ENCODE measurements at places on chromosomes 1 and 21.

GRCh38 chr1:93595266-93595665 is 86.4 kb downstream of the BCAR3 start:
- DNase-seq = peak; percentile 45

DNA sequence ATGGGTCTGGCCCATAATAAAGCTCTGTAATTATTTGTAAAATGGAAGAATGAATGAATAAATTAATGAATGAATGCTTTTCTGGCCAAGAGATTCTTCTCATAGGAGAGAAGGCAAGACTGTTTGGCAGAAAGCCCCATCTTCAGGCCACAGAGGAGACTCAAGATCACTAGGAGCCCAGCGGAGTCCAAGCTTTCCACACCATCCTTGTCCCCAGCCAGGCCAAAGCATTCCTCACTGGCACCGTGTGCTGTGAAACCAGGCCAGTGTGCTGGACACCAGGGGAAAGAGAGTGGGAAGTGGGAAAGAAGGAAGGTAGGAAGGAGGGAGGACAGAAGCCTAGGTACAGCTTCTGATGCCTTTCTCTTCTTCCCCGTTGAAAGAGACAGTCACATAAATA is 86.4 kb downstream of the PLXNA2 start:
- DNase-seq = no peak

- DNase-seq = peak; percentile 88
These were observed 4.2 kb upstream of the DYRK3 start for GRCh38 chr1:206631085-206631509.

GRCh38 chr1:114218361-114219171 is 64.9 kb upstream of the SYT6 start:
- no peak for DNase-seq

DNA sequence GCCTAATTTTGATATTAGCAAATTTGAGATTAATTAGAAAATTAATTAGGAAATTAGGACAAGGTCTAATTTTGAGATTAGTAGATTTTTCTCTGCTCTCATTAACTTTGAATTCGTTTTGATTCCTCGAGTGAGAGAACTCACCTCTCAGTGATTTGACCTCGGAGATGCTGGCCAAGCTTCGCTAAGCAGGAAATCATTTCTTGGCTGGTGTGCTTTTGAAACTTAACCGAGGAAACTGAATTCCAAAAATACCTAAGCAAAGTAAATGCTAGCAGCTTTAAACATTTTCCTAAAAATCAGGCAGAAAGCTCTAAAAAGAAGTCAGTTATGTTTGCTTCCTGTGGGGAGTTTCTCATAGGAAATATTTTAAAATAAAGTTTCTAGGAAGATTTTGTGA is 34.9 kb downstream of the CDC14A start:
- peak; percentile 23 for DNase-seq

DNA sequence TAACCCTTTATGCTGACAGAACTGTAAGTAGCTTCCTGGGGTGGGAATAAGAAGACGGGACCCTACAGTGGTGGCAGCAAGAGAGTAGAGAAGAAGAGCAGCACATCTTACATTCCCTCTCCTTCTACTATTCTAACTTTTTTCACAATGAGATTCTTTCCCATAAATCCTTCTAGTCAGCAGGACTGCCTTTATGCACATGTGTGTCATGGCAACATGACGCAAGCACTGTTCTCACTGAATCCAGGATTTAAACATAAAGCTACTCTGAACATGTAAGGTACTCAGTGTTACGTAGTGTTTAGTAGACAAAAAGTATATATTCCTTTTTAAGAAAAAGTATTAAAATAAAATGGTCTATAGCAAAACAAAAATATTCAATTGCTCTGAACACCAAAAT is 309.7 kb upstream of the LYPLAL1 start:
- DNase-seq = no peak

DNA sequence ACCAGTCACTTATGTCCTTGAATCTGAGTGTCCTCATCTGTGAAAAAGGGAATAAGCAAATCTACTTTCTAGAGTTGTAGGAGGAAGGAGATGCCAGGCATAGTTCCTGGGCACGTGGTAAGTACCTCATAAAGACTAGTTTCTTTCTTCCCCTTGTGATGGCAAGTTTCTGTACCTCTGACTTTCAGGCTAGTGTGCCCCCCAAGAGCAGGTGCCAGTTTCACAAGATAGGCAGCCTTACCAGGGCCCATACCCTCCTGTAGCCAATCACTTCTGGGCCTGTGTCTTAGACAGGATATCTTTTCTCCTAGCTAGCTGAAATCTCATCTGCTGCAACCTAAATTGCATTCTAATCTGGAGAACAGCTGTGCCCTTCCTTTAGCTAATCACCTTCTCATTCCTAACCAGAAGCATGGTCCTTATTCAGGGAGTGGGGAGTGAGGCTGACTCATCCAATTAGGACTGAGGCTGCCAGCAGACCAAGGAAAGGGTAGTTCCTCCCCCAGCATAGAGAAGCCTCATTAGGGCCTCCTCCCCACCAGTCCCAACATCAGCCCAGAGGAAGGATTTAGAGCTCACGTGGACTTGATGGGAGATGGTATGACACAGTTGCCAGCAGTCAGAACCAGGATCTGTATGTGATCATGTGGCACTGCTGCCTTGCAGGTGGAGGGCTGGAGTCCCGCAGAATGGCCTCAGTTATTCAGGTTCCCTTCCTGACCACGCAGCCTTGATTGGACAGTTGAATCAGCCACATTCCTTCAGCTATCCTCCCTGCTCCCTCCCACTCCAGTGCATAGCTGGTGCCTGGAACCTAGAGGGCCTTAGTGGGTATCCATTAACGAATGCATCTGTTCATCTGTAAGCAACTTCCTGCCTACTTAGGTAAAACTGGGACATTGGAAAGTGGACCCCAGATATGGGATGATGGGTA is 7.9 kb downstream of the KLHDC8A start:
- no peak for DNase-seq

- DNase-seq = no peak
These were observed 49.3 kb downstream of the GNB1 start for GRCh38 chr1:1841575-1841995.

- DNase-seq = no peak
These were observed 8.4 kb downstream of the SMIM1 start for GRCh38 chr1:3780901-3781300.

- DNase-seq = no peak
These were observed 28.0 kb downstream of the STUM start for GRCh38 chr1:226576601-226577000.

DNA sequence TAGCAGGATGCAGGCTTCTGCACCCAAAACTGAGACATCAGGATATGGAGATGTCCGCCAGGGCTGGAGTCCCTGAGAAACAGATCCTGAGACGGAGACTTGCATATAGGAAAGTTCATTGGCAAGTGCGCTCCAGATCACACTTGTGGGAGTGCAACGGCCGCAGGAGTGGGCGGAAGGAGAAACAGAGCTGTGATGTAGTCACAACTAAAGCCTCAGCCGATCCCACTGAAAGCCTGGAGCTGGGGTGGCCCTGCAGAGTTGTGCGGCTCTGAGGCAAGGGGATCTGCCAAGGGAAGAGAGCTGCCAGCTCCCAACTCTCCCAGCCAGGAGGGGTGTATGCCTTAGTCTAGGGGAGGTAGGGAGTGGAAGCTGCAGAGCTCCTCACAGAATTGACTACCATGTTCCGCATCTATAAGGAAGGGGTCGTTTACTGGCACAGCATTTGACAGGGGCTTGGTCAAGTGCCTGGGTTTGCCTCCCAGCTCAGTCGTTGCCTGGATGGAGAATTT is 42.1 kb upstream of the PLA2G2C start:
- DNase-seq = no peak

DNA sequence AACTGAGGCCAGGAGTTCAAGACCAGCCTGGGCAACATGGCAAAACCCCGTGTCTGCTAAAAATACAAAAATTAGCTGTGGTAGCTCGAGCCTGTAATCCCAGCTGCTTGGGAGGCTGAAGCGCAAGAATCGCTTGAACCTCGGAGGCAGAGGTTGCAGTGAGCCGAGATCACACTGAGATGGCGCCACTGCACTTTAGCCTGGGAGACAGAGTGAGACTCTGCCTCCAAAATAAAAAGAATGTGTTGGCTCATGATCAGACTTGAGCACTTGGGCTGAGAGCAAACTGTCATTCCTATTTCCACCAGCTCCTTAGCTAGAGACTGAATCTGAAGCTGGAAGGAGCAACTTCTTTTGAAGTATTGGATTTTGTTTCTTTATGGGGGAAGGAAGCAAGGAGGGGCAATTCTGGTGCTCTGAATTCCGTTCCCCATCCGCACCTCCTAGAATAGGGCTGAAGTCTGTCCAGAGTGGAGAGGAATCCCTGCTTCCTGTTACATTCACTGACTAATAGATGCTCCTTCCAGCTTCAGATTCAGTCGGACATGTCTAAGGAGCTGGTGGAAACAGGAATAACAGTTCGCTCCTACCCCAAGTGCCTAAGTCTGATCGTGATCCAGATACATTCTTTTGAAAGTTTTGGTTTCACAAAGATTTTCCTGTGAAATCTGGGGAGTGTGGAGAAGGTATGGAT is 3.8 kb downstream of the ZNF672 start:
- peak; percentile 68 for DNase-seq

Data from fibroblast of skin of back (primary cell).